ENCODE measurements at places on chromosomes 16 and 17.

DNA sequence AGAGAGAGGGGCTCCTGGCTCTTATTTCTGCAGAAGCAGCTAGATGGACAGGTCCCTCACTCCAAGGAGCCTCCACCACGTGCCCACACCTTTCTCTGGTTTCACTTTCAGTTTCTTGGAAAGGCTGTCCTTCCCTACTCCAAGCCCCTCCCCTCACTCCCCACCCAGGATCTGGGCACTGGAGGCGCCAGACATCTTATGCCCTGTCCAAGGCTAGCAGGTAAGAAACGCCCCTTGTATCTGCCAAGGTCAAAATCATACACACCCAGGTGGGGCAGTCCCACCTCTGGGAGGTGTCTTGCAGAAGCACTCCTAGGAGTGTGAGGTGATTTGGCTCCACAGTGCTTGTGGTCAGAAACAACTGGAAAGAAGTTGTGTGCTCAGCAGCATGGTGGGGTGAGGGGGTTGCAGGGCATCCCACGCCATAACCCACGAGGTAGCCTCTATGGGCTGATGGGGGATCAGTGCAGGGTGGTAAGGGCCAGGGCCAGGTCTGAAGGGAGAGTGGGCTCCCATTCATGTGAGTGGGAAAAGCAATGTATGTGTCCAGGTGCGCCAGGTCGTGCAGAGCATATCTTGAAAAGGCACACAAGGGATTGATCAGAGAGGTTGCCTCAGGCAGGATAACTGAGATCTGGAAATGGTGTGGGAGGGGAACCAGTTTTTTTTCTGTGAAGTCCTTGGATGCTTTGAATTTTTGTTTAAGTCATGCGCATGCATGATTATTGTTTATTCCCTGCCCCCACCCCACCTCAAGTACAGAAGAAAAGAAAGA is 31.8 kb upstream of the PRM1 start:
- DNase-seq = peak; percentile 82

DNA sequence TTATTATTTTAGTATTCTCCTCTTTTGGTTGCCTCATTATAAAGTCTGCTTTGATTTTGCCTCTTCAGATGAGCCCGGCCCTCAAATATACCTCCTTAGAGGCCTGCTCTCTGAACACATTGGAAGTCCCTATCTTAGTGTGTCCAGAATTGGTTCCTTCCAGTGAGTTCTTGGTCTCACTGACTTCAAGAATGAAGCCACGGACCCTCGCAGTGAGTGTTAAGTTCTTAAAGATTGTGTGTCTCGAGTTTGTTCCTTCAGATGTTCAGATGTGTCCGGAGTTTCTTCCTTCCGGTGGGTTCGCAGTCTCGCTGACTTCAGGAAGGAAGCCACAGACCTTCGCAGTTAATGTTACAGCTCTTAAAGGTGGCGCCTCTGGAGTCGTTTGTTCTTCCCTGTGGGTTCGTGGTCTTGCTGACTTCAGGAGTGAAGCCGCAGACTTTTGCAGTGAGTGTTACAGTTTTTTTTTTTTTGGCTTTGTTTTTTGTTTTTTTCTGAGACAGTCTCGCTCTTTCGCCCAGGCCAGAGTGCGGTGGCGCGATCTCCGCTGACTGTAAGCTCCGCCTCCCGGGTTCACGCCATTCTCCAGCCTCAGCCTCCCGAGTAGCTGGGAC is 45.8 kb upstream of the NOS2 start:
- peak; percentile 70 for DNase-seq

DNA sequence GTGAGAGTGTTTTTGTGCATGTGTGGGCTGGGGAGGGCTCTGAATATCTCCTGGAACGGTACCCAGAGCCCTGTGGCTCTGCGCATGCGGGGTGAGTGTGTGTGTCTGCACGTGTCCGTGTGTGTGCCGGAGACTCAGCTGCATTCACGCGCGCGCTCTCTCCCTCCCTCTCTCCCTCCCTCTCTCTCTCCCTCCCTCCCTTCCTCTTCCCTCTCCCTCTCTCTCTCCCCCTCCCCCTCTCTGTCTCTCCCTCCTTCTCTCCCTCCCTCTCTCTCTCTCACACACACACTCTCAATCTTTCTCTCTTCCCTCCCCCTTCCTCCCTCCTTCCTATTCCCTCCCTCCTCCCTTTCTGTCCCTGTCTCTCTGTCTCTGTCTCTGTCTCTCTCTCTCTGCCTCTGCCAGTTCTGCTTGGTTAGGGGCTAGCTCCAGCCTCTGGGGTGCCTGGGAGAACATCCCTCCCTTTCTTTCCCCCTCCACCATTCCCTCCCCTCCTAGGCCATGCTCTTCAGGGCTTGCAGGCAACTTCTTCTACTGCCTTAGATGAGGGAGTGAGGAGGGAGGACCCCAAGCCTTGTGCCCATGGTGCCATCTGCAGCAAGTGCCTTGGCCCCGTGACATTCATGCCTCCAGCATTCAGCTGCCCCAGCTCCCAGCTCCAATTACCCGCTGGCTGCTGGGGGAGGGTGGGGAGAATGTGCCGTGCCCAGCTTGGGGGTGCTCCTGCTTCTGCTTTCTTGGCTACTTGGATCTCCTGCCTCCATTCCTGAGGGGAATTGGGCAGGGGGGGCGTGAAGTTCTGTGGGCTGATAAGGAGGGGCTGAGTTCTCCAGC is 6.4 kb downstream of the THRA start:
- DNase-seq = no peak

DNA sequence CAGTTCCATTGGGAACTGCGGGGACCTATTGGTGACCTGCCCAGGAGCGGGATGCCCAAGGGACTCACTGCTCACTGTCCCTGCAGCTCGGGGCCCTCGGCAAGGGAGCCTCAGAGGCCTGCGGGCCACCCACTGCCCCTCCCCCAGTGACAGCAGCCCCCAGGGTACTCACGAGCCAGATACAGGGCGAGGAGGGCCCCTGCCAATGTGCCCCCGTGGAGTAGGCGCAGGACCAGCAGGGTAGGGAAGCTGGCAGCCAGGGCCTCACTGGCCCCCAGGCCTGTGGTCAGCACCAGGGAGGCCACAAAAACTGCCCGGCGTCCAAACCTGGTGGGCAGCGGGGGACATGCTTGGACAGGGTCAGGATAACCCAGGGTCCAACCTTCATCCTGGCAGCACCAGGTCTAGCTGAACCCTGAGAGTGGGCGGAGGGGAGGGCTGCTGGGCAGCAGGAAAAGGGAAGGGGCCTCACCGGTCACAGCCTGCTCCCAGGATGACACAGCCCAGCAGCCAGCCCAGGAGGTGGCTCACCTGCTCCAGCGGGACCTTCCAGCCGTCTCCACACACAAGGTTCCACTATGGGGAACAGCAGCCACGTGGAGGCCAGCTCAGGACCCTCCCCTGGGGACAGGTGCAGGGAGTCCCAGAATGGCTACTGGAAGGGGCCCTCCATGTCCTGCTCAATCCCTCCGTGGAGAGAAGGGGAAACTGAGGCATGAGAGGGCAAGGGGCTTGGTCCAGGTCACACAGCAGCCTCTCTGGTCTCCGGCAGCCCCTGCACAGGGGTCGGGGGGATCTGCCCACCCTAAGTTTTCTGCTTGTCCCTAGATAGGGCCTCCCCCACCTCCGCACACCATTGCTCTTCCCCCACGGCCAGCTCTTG is 855 bp downstream of the SLC22A31 start:
- DNase-seq = no peak

GRCh38 chr17:35890774-35891155 is 10.6 kb upstream of the CCL5 start:
- DNase-seq = no peak

GRCh38 chr17:44522883-44523671 is 19.9 kb upstream of the GPATCH8 start:
- DNase-seq = peak; percentile 82

DNA sequence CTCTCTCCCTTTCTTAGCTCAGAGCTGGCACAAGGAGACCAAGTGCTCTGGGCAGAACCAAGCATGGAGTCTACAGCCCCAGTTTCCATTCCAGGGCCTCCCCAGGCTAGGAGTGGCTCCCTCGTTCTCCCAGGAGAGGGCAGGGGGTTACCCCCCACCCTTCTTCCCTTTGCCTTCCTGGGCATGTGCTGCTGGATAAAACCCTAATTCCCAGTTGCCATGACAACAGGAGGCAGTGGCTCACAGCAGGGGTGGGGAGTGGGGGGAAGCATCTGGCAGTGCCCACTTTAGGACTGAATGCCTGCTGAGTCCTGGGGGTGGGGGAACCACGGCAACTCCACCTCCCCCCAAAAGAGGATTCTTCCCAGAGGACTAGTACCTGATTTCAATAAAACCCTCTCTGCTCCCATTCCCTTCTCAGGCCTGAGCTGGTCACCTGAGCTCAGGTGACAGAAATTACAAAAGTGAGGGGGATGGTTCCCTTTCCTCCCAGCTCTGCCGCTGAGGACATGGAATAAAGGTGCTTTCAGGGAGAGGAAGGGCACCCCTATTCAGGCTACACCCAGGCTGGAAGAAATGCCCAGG is 1.8 kb downstream of the MPP2 start:
- no peak for DNase-seq

DNA sequence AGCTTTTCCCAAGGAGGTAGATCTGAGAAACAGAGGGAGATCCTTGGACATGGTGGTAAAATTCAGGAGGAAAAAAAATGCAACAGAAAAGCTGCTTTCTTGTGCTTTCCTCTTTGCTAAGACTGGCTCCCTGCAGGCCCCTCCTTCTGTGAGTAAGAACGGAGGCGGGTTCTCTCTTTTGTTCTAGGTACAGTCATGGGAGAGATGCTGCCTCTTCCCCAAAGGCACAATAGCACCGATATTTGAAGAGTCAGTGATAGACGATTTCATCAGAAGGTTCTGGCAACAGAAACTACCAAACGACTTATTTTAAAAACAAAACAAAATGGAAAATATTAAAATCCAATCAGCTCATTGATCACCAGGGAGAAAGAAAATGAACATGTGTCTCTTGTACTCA is 32.6 kb upstream of the KIFC3 start:
- no peak for DNase-seq

Measured in Caco-2 (cell line).